ENCODE measurements at places on chromosomes 13 and 19.

GRCh38 chr19:55621205-55621672 lies 3.1 kb downstream of the ZNF784 start:
- DNase-seq, result no peak

DNA sequence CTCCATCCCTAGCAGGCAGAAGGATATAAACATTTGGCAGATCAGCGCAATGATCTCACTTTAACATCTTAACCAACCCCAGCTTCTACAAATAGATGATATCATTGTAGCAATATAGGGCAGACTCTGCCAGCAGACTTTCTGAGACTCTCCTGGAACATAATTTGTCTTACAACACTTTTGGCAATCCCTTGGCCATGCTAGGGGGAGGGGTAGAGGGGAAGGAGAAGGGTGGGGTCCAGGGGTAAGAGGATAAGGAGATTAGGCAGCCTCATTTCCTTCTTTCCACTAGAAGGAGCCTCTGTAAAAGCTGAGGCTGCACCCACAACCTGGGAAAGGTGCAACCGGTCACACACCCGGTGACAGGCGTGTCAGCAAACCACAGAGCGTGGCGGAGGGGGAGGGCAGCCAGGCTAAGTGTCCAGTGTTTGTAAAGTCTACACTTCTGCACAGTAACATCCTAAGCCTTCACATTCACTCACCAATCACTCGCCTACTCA lies 8.7 kb upstream of the UBAC2 start:
- DNase-seq, result no peak

DNA sequence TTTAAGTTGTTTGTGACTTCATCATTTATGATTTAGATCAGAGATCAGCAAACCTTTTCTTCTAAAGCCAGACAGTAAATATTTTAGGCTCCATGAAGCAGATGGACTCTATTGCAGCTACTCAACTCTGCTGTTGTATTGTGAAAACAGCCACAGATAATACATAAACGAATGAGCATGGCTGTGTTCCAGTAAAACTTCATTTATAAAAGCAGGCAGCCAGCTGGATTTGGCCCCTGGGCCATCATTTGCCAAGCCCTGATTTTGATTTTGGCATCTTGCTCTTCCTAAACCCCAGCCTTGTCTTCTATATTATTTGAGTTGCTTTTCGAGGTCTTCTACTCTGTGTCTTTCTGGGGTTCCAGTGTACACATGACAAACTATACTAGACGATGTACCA lies 41.3 kb downstream of the RNASEH2B start:
- DNase-seq, result no peak

- DNase-seq, result no peak
Measured at GRCh38 chr13:29523199-29523961, 72.1 kb downstream of the SLC7A1 start.

DNA sequence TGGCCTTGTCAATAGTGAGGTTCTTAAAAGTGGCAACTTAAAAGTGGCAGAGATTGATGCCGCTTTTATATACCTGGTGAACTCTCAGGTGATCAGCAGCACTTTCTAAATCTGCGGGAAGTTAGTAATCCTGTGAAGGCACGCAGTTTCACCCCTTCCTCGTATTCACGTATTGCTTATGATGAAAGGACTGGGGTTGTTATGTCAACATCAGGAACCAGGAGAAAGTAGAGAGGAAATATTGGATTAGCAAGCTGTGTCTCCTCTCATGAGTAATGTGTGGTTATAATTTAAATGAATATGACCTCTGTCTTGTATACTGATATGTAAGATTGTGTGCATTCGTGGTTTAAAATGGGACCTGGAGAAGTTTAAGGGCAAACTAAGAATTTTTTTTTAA lies 544.6 kb downstream of the SLITRK6 start:
- DNase-seq, result no peak

- DNase-seq, result no peak
Measured at GRCh38 chr13:20475927-20476691, 49.5 kb downstream of the CRYL1 start.

DNA sequence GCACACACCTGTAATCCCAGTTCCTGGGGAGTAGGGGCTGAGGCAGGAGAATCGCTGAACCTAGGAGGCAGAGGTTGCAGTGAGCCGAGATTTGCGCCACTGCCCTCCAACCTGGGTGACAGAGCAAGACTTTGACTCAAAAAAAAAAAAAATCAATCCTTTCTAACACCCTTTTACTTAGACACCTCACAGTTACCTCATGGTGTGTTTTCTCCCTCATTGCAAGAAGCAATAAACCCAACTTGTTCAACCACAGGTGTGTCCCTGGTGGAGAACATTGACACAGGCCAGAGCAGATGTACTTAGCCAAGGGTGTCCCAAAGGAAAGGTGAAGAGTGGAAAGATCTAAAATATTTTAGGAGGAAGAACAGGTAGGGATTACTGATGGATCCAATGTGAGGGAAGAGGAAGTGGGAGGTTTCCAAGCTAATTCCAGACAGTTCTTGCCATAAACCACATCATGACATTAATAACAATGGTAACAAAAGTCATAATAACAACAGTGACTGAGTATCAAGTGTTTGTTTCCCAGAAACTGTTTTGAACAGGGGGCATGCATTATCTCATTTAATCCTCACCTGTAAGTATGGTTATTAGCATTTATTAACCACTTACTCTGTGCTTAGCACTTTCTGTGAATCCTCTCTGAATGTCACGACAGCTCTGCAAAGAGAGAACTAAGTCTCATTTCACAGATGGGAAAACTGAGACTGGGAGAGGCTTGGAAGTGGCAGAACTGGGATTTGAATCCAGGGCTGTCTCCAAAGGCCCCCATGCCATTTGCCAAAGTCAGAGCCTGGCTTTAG lies 3.1 kb upstream of the LYPD3 start:
- no peak for DNase-seq

- DNase-seq, result no peak
Measured at GRCh38 chr13:94153586-94153985, 325.9 kb downstream of the DCT start.

GRCh38 chr13:83215627-83216026 lies 666.6 kb downstream of the SLITRK1 start:
- no peak for DNase-seq

- no peak for DNase-seq
Measured at GRCh38 chr13:79810018-79810417, 329.1 kb downstream of the NDFIP2 start.

DNA sequence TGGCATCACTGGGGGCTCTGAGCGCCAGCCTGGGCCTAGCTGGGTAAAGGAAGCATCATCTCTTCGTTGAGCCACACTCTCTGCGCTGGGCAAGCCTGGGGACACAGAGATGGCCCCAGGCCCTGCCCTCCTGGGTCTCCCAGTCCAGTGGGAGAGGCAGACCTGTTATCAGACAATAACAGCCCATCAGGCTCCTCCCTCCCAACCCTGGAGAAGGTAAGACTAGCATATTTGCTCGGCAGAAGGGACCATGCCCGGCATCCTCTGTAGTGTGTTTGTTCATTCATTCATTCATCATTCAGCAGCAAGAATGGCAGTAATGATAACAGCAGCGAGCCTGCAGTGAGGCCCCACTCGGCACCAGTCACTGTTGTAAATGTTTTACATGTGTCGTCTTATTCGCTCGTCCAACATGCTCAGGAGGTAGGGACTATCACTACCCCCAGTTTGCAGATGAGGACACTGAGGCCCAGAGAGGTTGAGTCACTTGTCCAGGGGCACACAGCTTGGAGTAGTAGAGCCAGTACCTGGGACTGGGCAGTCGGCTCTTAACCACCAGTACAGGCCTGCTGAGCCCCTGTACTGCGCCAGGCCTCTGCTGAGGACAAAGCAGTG lies 33.2 kb downstream of the PAK4 start:
- DNase-seq, result no peak

GRCh38 chr13:50543141-50543540 lies 300.4 kb downstream of the DLEU7 start:
- DNase-seq, result no peak

- no peak for DNase-seq
Measured at GRCh38 chr13:90713441-90714133, 633.9 kb upstream of the MIR17HG start.

GRCh38 chr19:55209693-55210472 lies 582 bp upstream of the PTPRH start:
- DNase-seq, result peak; percentile 93

GRCh38 chr19:18202778-18203407 lies 949 bp downstream of the RAB3A start:
- DNase-seq, result no peak

GRCh38 chr13:87280139-87280538 lies 391.0 kb upstream of the SLITRK5 start:
- DNase-seq, result no peak

DNA sequence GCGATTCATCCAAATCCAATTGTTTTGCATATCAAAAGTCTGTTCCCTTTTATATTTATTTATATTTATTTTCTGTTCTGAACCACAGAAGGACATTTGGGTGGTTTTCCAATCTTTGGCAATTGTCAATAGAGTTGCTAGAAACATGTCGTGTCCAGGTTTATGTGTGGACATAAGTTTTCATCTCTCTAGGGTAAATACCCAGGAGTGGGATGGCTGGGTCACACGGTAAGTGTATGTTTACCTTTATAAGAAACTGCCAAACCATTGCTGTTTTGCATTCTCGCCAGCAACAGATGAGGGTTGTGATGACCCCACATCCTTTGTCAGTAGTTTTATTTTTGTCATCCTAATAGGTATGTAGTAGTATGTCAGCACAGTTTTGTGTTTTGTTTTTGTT lies 12.5 kb downstream of the AP1M1 start:
- no peak for DNase-seq

DNA sequence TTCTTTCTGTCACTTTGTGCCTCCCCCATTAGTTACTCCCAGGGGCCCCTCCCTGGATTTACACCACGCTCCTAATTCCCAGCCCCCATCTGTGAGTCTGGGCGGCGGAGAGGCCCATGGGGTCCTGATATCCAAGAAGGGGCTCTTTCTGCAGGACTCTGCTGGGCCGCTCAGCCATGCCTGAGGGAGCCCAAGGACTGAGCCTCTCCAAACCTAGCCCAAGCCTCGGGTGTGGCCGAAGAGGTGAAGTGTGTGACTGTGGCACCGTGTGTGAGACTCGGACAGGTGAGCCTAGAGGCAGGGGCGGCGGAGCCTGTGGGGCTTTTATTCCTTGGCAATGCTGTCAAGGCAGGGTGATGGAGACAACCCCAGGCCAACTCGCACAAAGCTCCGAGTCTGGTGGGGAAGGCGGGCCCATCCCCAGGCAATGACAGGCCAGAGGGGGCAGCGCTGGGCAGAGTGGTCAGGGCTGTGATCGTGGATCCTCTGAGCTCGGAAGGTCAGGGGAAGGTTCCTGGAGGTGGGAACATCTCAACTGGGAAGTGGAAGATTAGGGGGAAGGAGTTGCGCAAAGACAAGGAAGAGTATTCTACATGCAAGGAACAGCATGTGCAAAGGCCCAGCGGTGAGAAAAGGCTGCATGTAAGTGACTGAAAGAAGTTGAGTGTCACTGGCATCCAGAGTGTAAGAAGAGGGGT lies 1.6 kb downstream of the PLEKHG2 start:
- DNase-seq, result no peak

- DNase-seq, result no peak
Measured at GRCh38 chr19:48999481-49000325, 6.0 kb downstream of the RUVBL2 start.

DNA sequence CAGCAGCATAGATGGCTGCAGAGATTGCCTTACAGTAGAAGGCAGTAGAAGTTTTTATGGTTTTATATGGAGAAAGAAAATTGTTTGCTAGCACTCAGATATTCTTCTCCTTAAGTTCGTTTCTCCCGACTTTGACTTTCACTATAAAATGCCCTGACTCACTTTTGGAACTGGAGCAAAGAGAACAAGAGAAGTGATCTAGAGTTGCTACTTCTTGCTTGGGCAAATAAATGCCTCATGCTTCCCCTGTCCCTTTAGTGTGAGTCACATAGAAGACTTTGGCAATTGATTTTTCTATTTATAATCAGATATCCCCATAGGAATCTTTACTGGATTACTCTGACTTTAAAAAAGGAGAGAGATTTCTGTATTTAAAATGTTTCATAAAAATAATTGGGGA lies 46.9 kb downstream of the ITGBL1 start:
- no peak for DNase-seq

GRCh38 chr19:41265395-41266153 lies 1.4 kb downstream of the HNRNPUL1 start:
- DNase-seq, result peak; percentile 45

GRCh38 chr13:109180905-109181425 lies 551.6 kb downstream of the MYO16 start:
- peak; percentile 70 for DNase-seq

- no peak for DNase-seq
Measured at GRCh38 chr19:18393836-18394235, 3.6 kb downstream of the LRRC25 start.

GRCh38 chr19:2188708-2189385 lies 25.1 kb downstream of the DOT1L start:
- no peak for DNase-seq

- DNase-seq, result no peak
Measured at GRCh38 chr19:27750391-27751043, 1462.4 kb downstream of the UQCRFS1 start.

DNA sequence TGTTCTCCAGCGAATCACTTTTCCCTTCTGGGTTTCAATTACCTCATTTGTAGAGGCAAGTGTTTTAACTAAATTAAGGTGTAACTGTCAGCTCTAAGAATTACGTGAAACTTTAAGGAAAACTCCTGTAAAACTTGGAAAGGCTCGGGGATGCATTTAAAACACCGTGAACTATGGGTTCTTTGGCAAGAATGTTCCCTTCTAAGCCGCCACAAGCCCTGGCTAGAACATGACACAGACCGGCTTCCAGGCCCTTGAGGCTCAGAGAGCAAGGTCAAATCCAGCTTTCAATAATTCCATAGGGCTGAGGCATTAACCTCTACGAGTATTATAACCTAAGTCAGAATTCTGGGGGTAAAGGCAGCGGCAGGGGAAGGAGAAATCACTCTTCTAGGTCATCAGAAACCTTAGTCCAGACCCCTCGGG lies 685 bp downstream of the VWA8 start:
- DNase-seq, result peak; percentile 14

DNA sequence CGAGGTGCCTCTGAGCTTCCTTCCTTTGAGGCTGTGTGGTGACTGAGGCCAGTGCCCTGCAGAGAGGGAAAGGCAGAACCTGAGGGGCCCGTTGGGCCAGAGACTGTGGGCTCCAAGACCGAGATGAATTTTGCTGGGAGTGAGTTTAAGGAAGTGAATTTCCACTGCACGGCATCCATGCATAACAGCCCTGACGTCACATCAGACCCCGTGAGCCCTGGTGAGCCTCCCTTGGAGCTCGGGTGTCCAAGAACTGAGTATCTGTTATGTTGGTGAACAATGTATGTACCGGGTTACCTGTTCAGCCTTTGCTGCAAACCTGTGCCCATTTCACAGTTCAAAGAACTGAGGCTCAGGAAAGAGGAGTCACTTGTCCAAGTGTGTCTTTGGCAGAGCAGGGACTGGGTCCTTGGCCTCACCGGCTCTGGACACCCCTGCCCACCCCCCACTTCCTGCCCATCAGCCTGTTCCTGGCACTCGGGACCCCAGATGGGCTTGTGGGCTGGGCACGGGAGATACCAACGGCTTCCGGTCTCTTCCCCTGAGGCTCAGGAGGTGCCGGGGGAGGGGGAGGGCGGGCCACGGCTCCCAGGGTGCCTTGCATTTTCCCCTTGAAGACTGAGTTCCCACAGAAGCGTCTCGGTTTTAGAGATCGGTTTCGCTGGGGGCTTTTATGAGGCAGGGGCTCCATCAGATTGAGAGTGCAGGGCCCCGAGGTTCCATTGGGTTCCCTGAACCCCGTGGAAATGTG lies 33.7 kb downstream of the NFILZ start:
- DNase-seq, result no peak

- no peak for DNase-seq
Measured at GRCh38 chr19:17078036-17078919, 2.7 kb downstream of the MYO9B start.

Data from HS-27A (cell line).